Thoracic aorta (tissue), 2 donors: ENCODE measurements at places on chromosomes 12 and 14. TPM values are rescaled to one million over a fixed set of nuclear protein-coding genes. Genes with fewer than 3 reads are reported as not detected.

GRCh38 chr12:4743046-4743445, 22.8 kb downstream of the GALNT8 start:
- no peak for DNase-seq

DNA sequence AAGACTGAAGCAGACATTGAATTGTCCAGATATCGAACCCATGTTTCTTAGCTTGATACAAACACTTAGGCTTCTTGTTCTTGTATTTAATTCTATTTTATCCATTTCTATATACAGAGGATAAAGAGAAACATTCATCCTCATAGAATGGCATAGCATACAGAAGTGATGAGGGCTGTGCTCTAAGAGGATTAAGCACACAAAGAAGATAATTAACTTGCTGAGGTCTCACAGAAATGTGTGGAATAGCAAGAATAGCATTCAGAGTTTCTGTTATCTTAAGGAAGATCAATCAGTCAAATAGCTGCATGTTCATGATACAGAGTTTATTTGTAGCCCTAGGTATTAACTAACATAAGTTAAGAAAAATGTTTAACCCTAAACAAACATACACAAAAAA, 27.3 kb upstream of the STRAP start:
- no peak for DNase-seq

DNA sequence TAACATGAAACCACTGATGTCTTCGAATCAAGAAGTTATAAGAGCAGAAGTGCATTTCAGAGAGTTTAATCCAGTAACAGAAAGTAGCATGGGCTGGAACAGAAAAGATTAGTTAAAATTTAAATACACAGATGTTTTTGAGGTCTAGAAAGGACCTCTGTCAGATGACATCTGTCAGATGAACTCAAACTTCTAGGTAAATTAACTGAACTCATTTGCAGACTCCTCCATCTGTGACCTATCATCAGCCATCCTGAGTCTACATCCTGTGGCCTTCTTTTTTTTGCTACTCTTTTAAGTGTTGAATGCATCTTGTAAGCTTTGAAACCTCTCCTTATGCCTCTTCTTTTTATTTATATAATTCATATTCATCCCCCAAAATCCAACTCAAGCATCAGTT, 53.3 kb downstream of the C2CD5 start:
- DNase-seq: no peak

ITPK1 gene
- total RNA-seq: 53.8 TPM

DNA sequence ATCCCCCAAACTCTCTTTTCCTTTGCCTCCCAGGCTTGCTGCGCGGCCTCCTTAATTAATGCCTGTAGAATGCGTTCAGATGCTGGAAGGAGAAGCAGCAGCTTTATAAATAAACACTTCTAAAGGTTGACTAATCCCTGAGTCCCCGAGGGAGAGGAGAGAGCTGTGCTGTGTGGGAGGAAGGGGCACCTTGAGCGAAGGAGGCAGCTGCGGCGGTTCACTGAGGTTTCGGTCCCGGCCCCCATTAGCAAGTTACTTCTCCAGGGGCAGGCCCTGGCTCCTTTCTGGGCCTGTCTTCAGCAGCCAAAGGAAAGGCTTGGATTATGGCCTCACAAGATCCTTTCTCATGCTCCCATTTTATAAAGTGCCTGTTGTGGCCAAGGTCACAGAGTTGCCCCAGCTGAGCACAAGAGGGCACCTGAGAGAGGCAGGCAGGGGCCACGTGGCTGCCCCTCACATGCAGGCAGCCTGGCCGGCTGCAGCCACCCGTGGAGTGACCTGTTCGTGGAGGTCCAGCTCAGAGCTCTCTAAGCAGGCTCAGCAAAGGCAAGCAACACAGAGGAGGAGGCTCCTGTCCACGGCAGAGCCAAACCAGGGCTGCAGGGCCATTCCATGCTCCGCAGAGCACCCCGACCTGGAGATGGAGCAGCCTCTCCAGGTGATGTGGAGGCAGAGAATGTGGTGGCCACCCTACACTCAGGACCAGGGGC, 15.0 kb upstream of the CACNA2D4 start:
- DNase-seq: no peak
